NCI-H446 treated with DMSO at 0.1 percent for 48 hours (cell line): ENCODE measurements at places on chromosomes 6 and 20.

GRCh38 chr20:25300496-25301170 is 52.7 kb downstream of the PYGB start:
- DNase-seq: no peak

GRCh38 chr6:159464816-159465215 is 228.2 kb downstream of the SOD2 start:
- DNase-seq: no peak

DNA sequence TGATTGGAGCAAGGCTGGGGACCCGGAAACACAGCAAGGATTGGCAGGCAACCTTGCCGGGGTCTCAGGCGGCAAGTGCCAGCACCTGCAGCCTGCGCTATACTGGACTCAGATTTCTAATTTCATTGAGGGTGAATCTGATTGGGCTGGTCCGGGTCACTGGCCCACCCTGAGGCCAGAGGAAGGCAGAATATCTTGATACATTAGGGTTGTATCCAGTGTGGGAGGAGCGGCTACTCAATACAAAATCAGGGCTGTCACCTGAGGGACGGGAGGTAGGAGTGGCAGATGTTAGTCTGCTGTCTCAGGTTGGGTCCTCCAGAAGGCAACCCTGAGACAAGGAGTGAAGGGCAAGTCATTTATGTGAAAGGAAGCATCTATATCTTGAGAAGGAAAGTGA is 40.7 kb downstream of the BFSP1 start:
- no peak for DNase-seq

- DNase-seq: no peak
Observed at GRCh38 chr20:23624324-23624691, 13.4 kb downstream of the CST3 start.

GRCh38 chr6:157060440-157060952 is 262.8 kb downstream of the TMEM242 start:
- DNase-seq: no peak

- peak; percentile 34 for DNase-seq
Observed at GRCh38 chr20:36754656-36755222, 8.8 kb upstream of the NDRG3 start.
